Left ventricle myocardium inferior (tissue), 1 donor: ENCODE measurements at places on chromosomes 4 and X. TPM values are rescaled to one million over a fixed set of nuclear protein-coding genes. Genes with fewer than 3 reads are reported as not detected.

Gene CTAG2
- not detected for total RNA-seq

DNA sequence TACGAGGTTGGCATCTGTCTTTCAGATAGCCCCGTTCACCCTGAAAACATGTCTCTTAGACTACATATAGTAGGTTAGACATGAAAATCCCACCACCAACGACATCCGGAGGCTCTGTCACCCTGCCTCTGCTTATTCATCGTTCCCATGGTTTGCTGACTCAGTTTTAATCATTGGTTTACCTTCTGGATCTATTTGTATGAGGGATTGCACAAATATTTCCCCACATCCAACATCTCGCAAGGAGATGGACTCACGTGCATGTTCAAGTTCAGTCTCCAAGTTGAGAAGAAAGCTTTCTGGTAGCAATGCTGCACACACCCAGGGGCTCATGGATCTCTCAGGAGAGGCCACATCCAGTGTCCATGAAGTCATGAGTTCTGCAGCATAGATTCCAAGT, 10.8 kb downstream of the CETN2 start:
- no peaks in the 10 kb centered on the region for H3K4me1 ChIP-seq
- H3K27ac ChIP-seq, result no peak overlapping the region
- no peaks in the 10 kb centered on the region for H3K36me3 ChIP-seq

GRCh38 chrX:81174286-81174685, 27.4 kb downstream of the HMGN5 start:
- H3K36me3 ChIP-seq, result no peaks in the 10 kb centered on the region
- H3K4me3 ChIP-seq, result no peak overlapping the region
- no peak overlapping the region for H3K27ac ChIP-seq
- H3K27me3 ChIP-seq, result no peaks in the 10 kb centered on the region
- no peaks in the 10 kb centered on the region for H3K4me1 ChIP-seq
- DNase-seq, result no peak

Gene HGFAC
- 0.80 TPM for total RNA-seq

Gene SSX2B
- not detected for total RNA-seq

Gene BEX2
- total RNA-seq, result 2.6 TPM

Gene KCNE5
- not detected for total RNA-seq

DNA sequence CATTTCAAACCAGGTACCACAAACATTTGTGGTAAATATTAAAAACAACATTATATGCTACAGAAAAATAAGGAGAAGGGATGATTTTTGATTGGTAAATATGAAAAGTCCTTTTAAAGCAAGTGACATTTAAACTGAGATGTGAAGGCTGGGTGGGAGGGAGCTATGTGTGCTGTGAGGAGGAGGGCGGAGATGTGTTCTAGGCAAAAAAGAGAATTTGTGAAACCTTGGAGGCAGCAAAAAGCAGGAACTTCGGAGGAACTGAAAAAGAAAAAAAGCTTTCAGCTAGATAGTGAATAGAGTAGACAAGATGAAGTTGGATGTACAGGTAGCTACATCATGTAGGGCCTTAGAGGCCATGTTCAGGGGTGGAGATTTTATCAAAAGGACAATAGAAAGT, 10.1 kb upstream of the ARAP2 start:
- H3K27ac ChIP-seq, result no peak overlapping the region
- H3K4me1 ChIP-seq, result no peaks in the 10 kb centered on the region
- DNase-seq, result no peak
- no peak overlapping the region for H3K4me3 ChIP-seq

DNA sequence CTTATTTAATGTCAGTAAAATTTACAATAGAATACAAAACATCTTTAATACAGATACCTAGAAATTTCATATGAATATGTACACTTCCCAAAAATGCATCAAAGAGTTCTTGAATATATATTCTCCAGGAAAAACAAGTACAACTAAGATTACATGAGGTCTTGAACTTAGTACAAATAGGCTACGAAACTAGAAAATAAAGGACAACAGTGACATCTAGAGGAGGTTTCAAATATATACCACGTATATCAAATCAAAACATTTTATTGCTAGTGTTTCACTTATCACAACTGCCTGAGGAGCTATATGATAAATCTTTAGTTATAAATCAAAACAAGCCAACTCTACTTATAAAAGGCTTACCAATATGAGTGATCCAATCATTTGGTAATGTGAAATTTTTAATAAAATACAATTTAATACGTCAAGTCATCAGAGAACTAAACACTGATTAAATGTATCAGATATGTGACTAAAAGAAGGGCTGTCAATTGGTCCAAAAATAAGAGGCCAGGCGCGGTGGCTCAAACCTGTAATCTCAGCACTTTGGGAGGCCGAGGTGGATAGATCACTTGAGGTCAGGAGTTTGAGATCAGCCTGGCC, 36.6 kb downstream of the ANAPC10 start:
- H3K4me3 ChIP-seq, result no peak overlapping the region
- H3K27ac ChIP-seq, result no peak overlapping the region
- peaks cover 19% of the 10 kb centered on the region for H3K4me1 ChIP-seq
- H3K27me3 ChIP-seq, result no peaks in the 10 kb centered on the region

GRCh38 chrX:73214426-73215094, at the start of gene NAP1L2:
Gene NAP1L2, minus strand, starts transcription at chrX:73214851. Its CDS starts 359 bp downstream, at chrX:73214492.
- peak; percentile 14 for DNase-seq
- no peaks in the 10 kb centered on the region for H3K27me3 ChIP-seq
- H3K36me3 ChIP-seq, result no peaks in the 10 kb centered on the region
- H3K4me1 ChIP-seq, result no peaks in the 10 kb centered on the region
- H3K27ac ChIP-seq, result peak within 1 kb of the TSS; percentile 75
- peak within 1 kb of the TSS; percentile 69 for H3K4me3 ChIP-seq

Gene RAB41
- not detected for total RNA-seq

GRCh38 chr4:86955888-86956451, 21.2 kb downstream of the AFF1 start:
- no peaks in the 10 kb centered on the region for H3K27me3 ChIP-seq
- no peak overlapping the region for H3K27ac ChIP-seq
- H3K4me1 ChIP-seq, result peaks cover 31% of the 10 kb centered on the region
- no peaks in the 10 kb centered on the region for H3K36me3 ChIP-seq
- H3K4me3 ChIP-seq, result no peak overlapping the region

GRCh38 chrX:6614506-6614905, 79.6 kb upstream of the VCX3A start:
- H3K4me3 ChIP-seq, result no peak overlapping the region
- DNase-seq, result no peak
- no peak overlapping the region for H3K27ac ChIP-seq
- H3K27me3 ChIP-seq, result no peaks in the 10 kb centered on the region
- H3K4me1 ChIP-seq, result no peaks in the 10 kb centered on the region

DNA sequence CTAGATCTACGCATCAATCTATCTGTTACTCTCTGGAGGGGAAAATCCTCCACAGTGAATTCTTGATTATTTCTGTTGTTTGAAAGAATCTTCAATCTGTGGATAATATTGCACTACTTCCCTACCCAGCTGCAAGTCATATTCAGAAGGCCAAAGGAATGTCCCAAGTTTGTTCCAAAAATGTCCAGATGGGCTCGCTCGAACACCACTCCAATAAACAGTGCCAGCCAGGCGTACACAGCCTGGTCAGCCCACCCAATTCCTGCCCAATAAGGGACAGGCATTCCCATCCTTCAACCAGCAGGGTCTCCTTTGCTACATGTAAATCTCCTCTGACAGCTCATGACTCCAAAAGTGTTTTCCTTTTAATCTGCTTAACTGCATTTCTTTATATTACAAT, 80.7 kb upstream of the GPM6B start:
- H3K27me3 ChIP-seq, result no peaks in the 10 kb centered on the region
- DNase-seq, result no peak
- H3K4me1 ChIP-seq, result no peaks in the 10 kb centered on the region
- no peak overlapping the region for H3K4me3 ChIP-seq

DNA sequence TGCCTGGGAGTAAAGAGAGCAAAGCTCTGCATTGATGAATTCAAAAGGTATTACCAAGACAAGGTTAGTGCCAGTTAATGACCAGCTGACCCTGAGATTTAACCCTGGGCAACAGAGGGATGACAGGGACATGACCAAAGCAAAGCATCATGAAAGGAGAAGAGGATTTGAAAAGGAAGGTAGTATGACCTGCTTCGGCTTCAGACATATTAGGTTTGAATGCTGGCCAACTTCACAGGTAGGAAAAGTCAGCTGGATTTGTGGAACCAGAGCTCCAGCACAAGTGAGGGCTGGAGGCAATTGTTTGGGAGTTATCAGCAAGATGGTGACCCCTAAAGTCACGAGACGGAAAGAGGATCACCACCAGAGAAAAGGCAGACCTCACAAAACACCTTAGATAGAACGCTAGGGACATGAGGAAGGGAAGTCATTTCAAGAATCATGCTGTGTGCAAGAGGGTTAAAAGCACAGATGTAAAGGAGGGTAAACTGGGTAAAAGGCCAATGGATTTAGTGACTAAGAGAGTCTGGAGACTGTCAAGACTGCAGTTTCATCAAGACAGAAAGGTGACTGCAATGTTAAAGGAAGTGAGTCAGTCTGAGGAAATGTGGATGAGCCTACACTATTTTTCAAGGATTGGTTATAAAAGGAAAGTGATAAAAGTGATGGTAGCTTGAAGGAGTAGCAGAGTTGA, 45.6 kb downstream of the SH3RF1 start:
- no peak overlapping the region for H3K27ac ChIP-seq
- no peaks in the 10 kb centered on the region for H3K27me3 ChIP-seq
- H3K36me3 ChIP-seq, result no peaks in the 10 kb centered on the region
- DNase-seq, result no peak
- no peak overlapping the region for H3K4me3 ChIP-seq

- H3K27ac ChIP-seq, result no peak overlapping the region
- H3K36me3 ChIP-seq, result no peaks in the 10 kb centered on the region
- H3K4me3 ChIP-seq, result no peak overlapping the region
- H3K4me1 ChIP-seq, result no peaks in the 10 kb centered on the region
Measured at GRCh38 chrX:151774421-151774820, 39.9 kb downstream of the CNGA2 start.

Gene ARHGAP4
- 10.0 TPM for total RNA-seq

Gene PABPC5
- total RNA-seq, result 0.91 TPM

GRCh38 chrX:123830309-123830708, 29.5 kb upstream of the XIAP start:
- no peaks in the 10 kb centered on the region for H3K27me3 ChIP-seq
- H3K4me3 ChIP-seq, result no peak overlapping the region
- H3K4me1 ChIP-seq, result no peaks in the 10 kb centered on the region
- H3K36me3 ChIP-seq, result no peaks in the 10 kb centered on the region
- no peak for DNase-seq

GRCh38 chr4:32488690-32489089, 1768.5 kb downstream of the PCDH7 start:
- H3K36me3 ChIP-seq, result no peaks in the 10 kb centered on the region
- no peak overlapping the region for H3K4me3 ChIP-seq
- H3K27me3 ChIP-seq, result no peaks in the 10 kb centered on the region
- DNase-seq, result no peak
- H3K4me1 ChIP-seq, result no peaks in the 10 kb centered on the region

DNA sequence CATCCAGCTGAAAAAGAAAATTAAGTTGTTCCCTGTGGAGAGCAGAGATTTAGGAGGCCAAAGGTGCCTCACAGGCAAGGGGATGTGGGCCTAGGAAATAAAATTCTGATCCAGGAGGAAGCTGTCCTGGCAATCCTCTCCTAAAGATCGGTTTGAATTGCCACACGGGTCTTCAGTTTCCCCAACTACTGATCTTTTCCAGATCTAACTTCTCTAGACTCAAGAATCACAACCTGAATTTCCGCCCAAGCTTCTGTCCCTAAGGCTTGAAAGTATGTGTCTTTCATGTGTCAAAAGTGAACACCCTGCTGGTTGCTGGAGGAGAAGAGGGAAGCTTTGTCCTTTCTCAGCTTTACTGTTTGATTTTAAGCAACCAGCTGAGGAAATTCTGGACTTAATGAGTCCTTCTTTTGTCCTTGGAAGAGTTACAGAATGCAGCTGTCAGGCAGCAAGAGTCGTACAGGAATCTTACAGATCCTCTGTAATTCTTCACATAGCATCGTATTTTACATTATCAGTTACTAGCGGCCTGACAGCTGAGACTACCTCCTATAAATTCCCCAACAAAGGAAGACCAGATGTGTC, 93.8 kb downstream of the INPP4B start:
- H3K36me3 ChIP-seq, result no peaks in the 10 kb centered on the region
- peaks cover 5% of the 10 kb centered on the region for H3K4me1 ChIP-seq
- H3K4me3 ChIP-seq, result no peak overlapping the region
- no peaks in the 10 kb centered on the region for H3K27me3 ChIP-seq

DNA sequence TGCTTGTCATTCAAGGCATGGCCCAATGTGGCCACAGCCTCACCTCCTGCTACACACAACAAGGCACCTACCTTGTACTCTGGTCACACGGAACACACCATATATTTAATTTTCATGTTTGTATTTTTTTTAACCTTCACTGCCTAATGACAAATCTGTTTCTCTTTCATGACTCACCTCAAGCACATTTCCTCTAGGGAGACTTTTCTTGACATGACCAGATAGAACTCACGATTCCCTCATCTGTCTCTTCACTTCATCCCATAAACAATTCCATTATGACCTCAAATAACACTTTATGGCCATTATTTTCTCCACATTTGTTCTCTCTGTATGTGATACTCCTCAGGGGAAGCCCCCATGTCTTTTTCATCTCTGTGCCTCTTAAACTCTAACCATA, 11.1 kb downstream of the DRP2 start:
- H3K4me1 ChIP-seq, result no peaks in the 10 kb centered on the region
- no peaks in the 10 kb centered on the region for H3K27me3 ChIP-seq
- no peaks in the 10 kb centered on the region for H3K36me3 ChIP-seq
- no peak overlapping the region for H3K27ac ChIP-seq
- H3K4me3 ChIP-seq, result no peak overlapping the region

Gene CENPU
- 1.8 TPM for total RNA-seq

Gene BTC
- total RNA-seq, result 0.25 TPM

Gene RBM10
- total RNA-seq, result 27.8 TPM

GRCh38 chr4:54378461-54378860, 149.4 kb downstream of the PDGFRA start:
- H3K27me3 ChIP-seq, result no peaks in the 10 kb centered on the region
- H3K36me3 ChIP-seq, result no peaks in the 10 kb centered on the region
- H3K27ac ChIP-seq, result no peak overlapping the region
- H3K4me3 ChIP-seq, result no peak overlapping the region
- no peaks in the 10 kb centered on the region for H3K4me1 ChIP-seq

- H3K27me3 ChIP-seq, result no peaks in the 10 kb centered on the region
- DNase-seq, result no peak
- no peak overlapping the region for H3K4me3 ChIP-seq
- no peak overlapping the region for H3K27ac ChIP-seq
Measured at GRCh38 chr4:5572114-5572513, 136.2 kb downstream of the EVC2 start.

- H3K4me1 ChIP-seq, result no peaks in the 10 kb centered on the region
- H3K27me3 ChIP-seq, result no peaks in the 10 kb centered on the region
- no peak overlapping the region for H3K4me3 ChIP-seq
Measured at GRCh38 chr4:149555799-149556198, 259.8 kb downstream of the IQCM start.

DNA sequence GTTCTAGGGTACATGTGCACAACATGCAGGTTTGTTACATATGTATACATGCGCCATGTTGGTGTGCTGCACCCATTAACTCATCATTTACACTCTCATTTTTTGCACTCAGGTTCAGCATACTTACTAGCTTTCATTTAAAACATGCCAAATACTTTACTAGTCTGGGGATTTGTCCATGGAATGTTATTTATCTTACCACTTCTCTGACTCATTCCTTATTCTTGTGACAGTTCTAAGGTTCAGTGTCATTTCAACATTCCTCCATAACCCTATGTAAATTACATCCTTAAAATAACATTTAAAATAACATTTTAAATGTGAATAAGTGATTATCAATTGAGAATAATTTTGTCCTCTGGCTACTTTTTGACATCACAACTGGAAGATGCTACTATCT, 19.5 kb upstream of the SYTL5 start:
- no peaks in the 10 kb centered on the region for H3K4me1 ChIP-seq
- H3K4me3 ChIP-seq, result no peak overlapping the region
- no peaks in the 10 kb centered on the region for H3K27me3 ChIP-seq
